Midbrain (tissue), 1 donor: ENCODE measurements at places on chromosomes 2 and 18.

GRCh38 chr2:139259422-139260051 lies 479.3 kb upstream of the NXPH2 start:
- DNase-seq, result no peak

GRCh38 chr2:222362336-222362735 lies 62.0 kb upstream of the SGPP2 start:
- no peak for DNase-seq

GRCh38 chr2:161199912-161200701 lies 39.9 kb downstream of the TANK start:
- DNase-seq, result no peak

DNA sequence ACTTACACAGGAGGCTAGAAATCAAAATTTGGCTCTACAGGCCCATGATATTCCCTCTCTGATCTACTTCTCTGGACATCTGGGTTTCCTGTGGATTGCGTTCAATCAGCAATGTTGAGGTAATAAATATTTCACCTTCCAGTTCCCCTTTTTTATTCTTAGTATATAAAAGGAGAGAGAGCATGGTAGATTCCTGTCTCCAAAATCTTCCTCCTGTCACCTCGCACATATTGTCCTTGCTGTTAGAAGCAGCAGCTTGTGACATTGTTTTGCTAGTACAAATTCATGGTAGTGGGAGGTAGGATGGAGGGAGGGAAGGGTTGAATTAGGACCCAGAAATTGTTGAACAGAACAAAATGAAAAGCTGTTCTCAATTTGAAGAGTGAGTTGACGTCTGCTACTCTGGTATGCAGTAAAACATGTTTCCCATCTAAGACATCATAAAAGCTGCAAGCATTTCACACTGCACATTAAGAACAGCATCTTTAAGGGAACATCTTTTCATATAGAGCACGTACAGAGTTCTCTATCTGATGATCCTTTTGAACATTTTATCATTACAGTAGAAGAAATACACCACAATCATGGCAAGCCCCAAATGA lies 156.4 kb downstream of the RDH14 start:
- DNase-seq, result no peak

DNA sequence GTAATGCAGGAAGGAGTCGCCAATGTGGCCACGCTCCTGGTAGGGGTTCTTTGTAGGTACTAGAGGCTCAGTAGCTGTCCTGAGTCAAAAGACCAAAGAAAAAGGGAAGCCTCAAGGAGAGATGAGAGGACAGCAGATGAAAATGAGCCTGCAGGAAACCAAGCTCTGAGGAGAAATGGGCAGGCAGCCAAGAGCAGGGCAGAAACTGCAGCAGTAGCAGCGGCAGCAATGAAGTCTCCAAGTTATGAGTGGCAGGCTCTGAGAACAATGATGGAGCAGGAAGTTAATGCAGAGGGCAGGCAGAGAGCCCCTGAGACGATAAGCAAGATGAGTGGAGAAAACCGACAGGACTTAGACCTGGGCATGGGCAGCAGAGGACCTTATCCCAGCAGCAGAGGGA lies 48.2 kb upstream of the TMEM200C start:
- no peak for DNase-seq

- no peak for DNase-seq
These were observed 390.4 kb downstream of the CMPK2 start for GRCh38 chr2:6475155-6475940.

GRCh38 chr2:160271171-160272086 lies 71.4 kb upstream of the ITGB6 start:
- DNase-seq, result no peak

DNA sequence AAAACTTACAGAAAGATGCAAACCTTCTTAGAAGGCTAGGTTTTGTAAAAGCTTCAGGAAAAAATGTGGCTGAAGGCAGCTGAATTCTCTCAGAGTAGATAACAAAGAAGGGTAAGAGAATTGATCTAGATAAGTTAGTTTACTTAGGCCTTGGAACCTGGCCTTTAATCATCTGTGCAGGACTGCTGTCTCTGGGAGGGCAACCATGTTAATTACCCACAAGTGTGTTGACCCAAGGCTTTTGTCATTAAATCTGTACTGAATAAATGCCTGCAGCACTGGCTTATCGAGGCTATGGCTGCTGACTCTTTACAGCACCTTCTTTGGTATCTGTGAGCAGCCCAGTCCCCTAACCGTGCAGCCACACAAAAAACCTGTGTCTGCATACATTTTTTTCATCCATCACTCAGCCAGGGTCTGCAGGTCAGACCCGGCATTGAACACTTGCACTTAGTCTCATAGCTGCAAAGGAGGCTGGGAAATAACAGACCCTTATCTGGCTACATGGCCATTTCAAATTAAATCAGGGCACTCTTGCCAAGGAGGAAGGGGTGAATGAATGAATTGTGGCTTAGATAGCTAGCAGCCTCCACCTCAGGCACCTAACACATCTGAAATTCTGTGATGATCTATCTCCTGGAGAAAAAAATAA lies 120.2 kb upstream of the MSH2 start:
- no peak for DNase-seq

- peak; percentile 5 for DNase-seq
These were observed 259.2 kb downstream of the IKZF2 start for GRCh38 chr2:212892193-212892592.

DNA sequence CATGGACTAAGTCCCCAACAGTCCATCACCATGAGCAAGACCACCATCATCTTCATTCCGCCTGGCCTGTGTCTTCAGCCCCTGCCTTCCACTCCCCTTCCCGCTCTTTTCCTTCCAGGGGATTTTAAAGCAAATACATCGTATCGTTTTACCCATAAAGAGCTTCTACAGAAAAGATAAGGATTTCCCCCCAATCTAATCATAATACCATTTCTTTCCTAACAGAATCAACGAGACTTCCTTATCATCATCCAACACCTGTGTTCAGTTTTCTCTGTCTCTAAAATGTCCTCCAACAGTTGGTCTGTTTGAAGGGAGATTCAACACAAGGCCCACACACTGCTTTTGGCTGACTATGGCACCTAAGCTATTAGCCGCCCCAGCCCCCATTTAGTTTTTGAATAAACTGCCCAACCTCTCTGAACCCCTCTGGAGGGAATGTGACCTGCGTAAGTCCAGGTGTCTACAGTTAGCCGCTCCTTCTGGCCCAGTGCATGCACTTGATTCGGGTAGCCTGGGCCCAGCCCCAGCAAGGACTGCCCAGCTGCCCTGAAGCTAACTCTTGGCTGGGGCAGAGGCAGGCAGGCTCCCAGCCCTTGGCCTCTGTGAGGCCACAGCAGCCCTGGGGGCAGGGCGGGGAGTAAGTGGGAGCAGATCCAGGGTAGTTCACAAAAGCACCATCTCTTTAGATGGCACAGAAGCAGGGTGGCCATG lies 25.3 kb upstream of the SEMA4C start:
- peak; percentile 10 for DNase-seq

- no peak for DNase-seq
These were observed 16.3 kb downstream of the ODC1 start for GRCh38 chr2:10431797-10432196.

- peak; percentile 32 for DNase-seq
These were observed 7.4 kb upstream of the MOB1A start for GRCh38 chr2:74186038-74186437.

DNA sequence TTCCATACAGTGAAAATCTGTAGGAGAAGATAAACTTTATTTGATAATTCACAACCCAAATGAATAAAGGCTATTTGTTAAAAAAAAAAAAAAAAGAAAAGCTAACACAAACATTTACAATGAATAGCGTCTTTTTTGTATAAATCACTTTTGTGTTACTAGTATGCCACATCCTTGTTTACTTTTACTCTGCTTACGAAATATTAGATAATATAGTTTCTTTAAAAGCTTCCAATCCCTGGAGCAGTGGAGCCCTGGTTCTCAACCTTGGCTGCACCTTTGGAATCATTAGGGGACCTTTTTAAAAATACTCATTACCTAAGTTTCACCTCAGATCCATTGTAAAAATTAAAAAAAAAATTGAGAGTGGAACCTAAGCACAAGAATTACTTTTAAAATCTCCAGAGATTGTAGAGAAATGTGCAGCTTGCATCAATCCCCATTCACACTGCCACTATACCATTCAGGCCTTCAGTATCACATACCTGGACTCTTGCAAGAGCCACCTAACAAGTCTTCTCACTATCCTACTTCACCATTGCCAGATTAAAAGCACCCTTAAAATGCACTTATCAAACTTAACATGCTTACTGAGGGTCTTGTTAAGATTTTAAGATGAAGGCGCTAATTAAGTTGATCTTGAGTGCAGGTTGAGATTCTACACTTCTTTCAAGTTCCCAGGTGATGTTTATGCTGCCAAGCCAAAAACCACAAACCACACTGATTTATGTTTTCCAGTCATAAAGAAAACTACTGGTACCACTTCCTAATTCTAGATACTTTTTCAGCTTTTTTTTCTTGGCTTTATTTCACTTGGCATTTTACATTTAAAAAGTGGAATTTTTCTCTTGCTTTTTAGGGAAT lies 59.7 kb upstream of the ZC3H15 start:
- DNase-seq, result no peak

DNA sequence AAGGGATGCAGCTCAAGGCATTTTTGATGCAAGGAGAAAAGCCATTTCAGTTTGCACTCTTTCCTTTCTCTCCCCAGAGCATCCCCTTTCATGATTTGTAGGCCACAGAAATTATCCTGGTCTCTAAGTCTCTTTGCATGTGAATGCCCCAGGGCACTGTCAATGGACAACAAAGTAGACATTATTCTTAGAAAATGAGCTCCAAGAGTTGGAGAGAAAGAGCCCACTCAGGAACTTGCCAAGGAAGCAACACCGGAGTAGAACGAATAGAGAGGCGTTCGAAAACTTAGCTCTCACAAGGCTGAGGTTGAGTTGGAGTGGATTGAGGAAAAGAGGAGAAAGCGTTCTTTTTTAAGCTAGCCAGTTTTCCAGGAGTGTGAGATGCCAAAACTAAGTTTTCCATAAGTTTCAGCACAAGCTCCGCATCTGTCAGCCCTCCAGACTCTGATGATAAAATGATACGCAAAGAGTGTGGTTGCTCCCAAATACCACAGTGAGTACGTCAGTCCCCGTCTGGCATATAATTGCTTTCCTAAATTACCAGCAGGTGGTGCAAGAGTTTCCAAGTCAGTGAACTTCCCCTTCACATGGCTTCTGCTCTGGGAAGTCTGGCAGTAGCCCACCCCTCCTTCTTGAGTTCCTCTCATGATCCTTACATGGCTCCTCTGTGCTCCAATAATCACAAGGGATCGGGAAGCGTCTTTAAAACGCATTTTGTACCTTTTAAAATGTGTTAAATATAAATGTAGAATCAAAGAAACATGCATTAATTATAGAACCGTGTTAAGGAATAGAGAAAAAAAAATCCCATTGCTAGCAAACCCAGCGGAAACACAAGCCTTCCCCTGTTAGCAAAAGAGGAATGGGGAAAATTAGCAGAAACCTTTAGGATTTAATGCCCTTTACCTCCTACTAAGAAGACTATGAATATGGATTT lies 1060.6 kb upstream of the FANCL start:
- peak; percentile 72 for DNase-seq

- DNase-seq, result no peak
These were observed 54.8 kb upstream of the REV1 start for GRCh38 chr2:99544608-99545007.

DNA sequence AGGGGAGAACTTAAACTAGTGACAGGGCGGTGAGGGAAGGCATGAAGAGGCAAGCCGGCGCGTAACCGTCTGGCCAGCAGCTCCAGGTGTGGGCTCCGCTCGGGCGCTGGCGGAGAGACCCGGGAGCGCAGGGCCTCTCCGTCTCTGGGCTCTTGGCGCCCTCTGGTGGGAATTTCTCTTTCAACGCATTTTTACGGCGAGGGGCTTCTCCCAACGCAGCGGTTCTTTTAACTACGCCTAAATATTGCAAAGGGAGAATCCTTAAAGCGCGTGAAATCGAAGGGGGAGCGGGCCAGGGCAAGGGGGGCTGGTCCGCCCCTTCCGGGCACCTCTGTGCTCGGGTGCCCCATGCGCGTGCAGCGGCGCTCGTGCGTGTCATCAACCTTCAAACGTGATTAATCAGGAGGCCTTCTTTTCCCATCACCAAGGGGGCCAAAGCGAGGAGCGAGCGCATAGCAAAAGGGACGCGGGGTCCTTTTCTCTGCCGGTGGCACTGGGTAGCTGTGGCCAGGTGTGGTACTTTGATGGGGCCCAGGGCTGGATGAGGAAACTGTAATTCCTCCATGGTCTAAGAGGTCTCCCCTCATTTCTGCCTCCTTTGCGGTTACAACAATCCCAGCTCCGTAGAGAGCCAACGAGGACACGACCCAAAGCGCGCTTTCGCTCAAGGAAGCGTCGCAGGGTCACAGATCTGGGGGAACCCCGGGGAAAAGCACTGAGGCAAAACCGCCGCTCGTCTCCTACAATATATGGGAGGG lies 762 bp upstream of the GAD1 start:
- DNase-seq, result peak; percentile 19

DNA sequence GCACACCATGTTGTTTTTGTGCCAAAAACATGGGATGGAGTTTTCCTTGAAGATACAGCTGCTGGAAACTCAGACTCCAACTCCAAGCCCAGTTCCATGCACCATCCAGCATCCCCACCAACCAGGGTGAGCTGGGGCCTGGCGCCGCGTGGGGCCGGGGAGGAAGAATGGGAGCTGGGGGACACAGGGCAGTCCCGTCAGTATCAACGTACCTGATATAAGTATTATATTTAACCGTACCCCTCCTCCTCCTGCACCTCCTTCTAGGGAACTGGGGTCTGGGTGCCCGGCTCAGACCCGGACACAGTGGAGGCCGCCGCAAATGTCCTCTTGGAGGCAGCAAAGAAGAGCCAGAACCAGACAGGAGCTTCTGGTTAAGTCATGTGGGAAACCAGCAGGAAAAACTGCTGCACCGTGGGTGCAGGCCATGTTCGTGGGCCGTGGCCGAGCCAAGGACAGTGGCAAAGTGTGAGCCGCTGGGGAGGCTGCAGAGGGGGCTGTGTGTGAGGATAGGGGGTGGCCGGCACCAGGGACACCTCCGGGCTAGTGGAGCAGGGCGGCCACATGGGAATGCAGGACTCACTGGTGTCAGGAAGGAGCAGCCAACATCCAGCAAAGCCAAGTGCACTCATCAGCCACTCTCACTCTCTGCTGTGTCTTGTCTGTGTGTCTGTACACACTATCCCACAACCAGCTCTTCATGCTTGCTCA lies 112.6 kb downstream of the TMEM18 start:
- no peak for DNase-seq

GRCh38 chr2:216635701-216636550 lies 2.7 kb downstream of the IGFBP2 start:
- no peak for DNase-seq

- no peak for DNase-seq
These were observed 179.7 kb downstream of the GPD2 start for GRCh38 chr2:156615836-156616322.

- no peak for DNase-seq
These were observed 3.7 kb upstream of the ATG16L1 start for GRCh38 chr2:233247744-233248143.

DNA sequence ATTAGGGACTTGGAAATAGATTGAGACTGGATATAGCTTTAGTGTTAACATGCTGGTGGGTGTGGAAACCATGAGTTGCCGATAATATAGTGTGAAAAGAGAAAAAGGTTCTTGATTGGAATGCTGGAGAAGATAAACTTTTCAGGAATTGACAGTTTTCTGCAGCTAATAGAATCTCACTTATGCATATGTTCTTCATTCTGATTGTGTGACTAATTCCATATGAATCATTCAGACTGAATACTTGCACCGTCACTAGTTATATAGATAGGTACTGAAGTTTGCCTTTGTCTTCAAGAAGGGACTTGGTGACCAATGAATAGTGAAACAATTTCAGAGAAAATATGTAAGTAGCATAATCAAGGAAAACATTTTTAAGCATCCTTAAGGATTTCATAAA lies 225.7 kb upstream of the FOSL2 start:
- DNase-seq, result no peak
